ENCODE measurements at places on chromosomes 11 and 22. TPM values are rescaled to one million over a fixed set of nuclear protein-coding genes. Genes with fewer than 3 reads are reported as not detected.

APOA1 gene
- 0.55 TPM for total RNA-seq

MICAL2 gene
- 145 TPM for total RNA-seq

OR52K1 gene
- total RNA-seq, result 0.14 TPM

LRRC4C gene
- 2.8 TPM for total RNA-seq

HTR3A gene
- 4.5 TPM for total RNA-seq

NNMT gene
- total RNA-seq, result 485 TPM

KRTAP5-9 gene
- not detected for total RNA-seq

OVOL1 gene
- total RNA-seq, result not detected

BTG4 gene
- not detected for total RNA-seq

DNA sequence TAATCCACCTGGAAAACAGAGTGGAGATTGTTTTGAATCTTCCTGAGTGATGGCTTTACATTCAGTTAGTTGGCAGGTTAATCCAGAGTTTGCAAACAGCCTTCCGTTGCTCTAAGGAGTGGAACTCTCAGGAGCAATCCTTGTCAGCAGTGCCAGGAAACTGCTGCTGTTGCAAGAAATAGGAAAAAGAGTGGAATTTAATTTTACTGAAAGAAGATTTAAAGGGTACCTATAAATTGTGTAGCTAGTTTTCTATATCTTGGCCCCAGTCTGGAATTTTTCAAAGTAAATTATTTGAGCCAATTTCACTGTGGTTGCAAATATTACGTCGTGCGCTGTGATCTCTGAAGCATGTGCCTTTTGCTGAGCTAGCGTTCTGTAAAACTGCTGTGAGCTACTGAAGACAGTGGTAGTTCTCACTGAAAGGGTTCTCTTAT, 55.5 kb upstream of the SLC5A12 start:
- no peak for DNase-seq

- DNase-seq, result no peak
Observed at GRCh38 chr11:833114-833791, 501 bp downstream of the CD151 start.

DNA sequence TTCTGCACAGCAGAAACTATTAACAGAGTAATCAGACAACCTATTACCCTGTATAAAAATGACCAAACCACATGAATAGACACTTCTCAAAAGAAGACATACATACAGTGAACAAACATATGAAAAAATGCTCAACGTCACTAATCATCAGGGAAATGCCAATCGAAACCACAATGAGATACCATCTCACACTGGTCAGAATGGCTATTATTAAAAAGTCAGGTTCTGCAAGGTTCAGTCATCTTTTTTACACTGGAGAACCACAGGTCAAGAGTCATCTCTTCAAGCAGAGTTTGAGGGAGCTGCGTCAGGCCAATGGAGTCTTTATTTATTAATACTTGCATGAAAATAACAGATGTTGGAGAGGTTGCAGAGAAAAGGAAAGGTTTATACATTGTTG, 40.4 kb downstream of the RCN1 start:
- no peak for DNase-seq

DNA sequence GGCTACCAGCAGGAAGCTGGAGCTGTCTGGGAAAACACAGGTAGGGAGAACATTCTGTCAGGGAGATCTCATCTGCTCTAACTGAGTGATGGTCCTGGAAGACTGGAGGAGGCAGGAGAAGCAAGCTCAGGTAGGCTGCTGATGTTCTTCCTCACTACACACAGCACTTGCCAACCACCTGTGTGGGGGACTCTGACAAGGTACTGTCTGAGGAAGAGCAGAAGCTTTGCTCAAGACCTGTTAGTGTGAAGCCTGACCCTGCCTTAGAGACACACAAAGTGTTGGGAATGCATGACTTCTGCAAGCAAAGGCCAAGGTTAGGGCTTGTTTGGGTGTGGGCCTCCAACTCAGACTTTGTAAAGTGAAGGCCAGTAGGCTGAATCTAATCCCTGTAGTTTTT, 46.5 kb downstream of the CHST1 start:
- DNase-seq, result no peak

- DNase-seq, result peak; percentile 30
Observed at GRCh38 chr11:117468888-117469287, 141.2 kb downstream of the CEP164 start.

- peak; percentile 81 for DNase-seq
Observed at GRCh38 chr11:2933375-2934020, 4.3 kb upstream of the PHLDA2 start.

GRCh38 chr22:25545672-25546071, 18.8 kb upstream of the GRK3 start:
- DNase-seq, result no peak

DNA sequence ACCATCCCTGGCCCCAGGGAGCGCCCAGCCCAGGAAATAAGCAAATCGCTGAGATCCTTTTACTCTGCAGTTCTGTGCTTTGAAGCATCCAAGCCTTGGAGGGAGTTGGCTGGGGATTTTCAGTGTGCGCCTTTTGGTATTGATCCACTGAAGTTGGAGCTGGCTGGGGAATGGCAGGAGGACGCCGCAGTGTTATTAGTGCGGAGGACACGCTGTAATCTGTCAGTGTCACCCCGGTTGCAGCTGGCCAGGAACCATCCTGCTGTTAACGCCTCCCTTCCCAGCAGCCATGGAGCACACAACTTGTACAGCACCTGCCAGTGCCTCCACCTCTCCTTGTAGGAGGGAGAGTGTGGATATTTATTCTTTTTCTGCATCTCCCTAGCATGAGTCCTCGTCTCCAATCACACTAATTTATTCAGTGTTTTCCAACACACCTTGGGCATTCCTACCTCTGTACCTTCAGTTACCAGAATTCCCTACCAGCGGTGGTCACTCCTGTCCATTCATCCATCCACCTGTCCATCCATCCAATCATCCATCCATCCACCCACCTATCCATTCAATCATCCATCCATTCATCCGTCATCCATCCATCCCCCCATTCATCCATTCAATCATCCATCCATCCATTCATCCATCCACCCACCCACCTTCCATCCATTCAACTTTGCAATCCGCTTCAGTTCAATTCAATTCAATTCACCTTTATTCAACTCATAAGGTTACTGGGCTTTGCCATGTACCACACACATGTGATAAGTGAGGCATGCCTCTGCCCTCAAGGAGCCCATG, 21.9 kb upstream of the EIF3D start:
- DNase-seq, result no peak

Data from sigmoid colon (tissue), 7 donors.